ENCODE measurements at places on chromosomes 11 and 22. TPM values are rescaled to one million over a fixed set of nuclear protein-coding genes. Genes with fewer than 3 reads are reported as not detected.

DNA sequence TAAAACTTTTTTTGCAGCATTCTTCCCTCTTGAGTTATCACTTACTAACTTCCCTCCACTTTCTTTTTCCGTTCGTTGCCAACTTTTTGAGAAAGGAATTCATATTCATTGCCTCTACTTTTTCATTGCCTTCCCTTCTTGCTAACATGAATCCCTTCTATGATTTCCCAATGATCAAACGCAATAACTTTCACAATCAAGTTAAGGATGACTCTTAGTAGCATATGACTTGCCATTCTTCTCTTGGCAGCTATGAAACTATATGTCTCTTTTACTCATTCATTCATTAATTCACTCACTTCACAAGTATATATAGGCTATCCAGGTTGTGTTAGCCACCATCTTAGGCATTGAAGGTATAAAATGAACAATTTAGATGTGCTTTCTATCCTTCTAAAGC, 16.6 kb upstream of the ARHGAP20 start:
- DNase-seq = no peak

Gene ALDH3B2
- not detected for total RNA-seq

- DNase-seq = no peak
Observed at GRCh38 chr11:44726283-44727113, at the start of gene TSPAN18. TSPAN18 (plus strand) TSS chr11:44726962; CDS start chr11:44906417, 179,455 bp downstream.

GRCh38 chr11:23948851-23949250, 548.0 kb upstream of the LUZP2 start:
- DNase-seq = no peak

DNA sequence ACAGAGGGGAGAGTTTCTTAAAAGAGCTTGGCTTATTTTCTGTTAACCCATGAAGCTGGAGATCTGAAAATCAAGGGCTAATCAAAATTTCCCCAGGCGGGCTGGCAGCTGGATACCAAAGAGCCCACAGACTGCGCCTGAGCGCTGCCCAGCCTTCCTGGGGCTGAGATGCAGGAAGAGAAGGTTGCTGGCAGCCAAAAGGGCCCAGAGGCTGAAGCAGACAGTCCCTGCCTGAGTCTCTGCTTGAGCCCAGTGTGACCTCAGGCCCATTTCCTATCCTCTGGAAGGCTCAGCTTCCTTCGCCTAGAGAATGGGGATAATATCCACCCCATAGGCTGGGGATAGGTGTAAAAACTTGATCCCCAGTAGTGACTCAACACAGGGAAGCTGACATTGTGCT, 49.1 kb downstream of the ARRB1 start:
- DNase-seq = no peak
